ENCODE measurements at places on chromosomes 3 and 15. TPM values are rescaled to one million over a fixed set of nuclear protein-coding genes. Genes with fewer than 3 reads are reported as not detected.

- H3K4me1 ChIP-seq = no peaks in the 10 kb centered on the region
- H3K27ac ChIP-seq = no peak overlapping the region
- H3K27me3 ChIP-seq = no peaks in the 10 kb centered on the region
- no peaks in the 10 kb centered on the region for H3K36me3 ChIP-seq
- H3K4me3 ChIP-seq = no peak overlapping the region
These were observed 18.7 kb upstream of the PAQR9 start for GRCh38 chr3:142982038-142982773.

GRCh38 chr3:179416681-179417080 lies 34.6 kb downstream of the GNB4 start:
- H3K27ac ChIP-seq = no peak overlapping the region
- no peaks in the 10 kb centered on the region for H3K36me3 ChIP-seq
- no peaks in the 10 kb centered on the region for H3K27me3 ChIP-seq
- no peaks in the 10 kb centered on the region for H3K4me1 ChIP-seq

GRCh38 chr3:42195879-42196330 lies 70.1 kb downstream of the CCK start:
- H3K4me3 ChIP-seq = no peak overlapping the region
- H3K27ac ChIP-seq = no peak overlapping the region
- H3K36me3 ChIP-seq = peaks cover 58% of the 10 kb centered on the region
- H3K27me3 ChIP-seq = no peaks in the 10 kb centered on the region
- no peaks in the 10 kb centered on the region for H3K4me1 ChIP-seq

DNA sequence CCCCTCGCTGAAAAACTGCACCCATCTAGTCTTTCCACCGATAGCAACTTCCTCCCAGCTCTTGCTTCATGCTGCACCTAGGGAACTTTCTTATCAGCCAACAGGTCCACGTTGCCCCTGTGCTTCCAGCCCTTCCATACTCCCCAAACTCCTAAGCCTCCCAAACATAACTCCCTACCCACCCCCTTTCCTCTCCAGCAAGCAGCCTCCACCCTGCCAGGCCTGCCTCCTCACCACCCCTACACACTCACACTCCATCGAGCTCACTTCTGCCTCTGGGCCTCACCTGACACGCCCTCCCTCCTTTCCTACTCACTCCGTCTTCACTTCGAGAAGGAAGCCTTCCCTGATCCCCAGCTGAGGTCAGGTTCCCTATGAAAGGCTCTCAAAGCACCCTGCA lies 8.1 kb downstream of the INSYN1 start:
- no peak overlapping the region for H3K4me3 ChIP-seq
- no peaks in the 10 kb centered on the region for H3K36me3 ChIP-seq
- H3K27ac ChIP-seq = no peak overlapping the region

DNA sequence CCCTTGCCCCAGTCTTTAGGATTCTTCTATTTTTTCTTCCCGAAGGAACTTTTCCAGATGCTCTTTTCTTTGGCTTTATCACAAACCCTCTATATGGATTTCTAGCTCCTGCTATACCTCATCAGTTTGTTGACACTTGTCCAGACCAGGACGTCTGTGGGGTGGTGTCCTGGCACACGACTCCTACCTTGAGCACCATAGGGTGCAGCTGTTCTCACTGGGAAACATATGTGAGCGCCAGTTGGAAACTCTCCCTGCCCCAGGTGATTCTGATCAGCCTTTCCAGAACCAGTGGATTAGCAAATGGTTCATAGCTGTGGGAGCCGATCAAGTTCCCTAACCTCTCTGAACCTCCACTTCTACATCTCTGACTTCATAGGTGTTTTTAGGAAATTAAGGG lies 40.6 kb upstream of the USP3 start:
- no peaks in the 10 kb centered on the region for H3K4me1 ChIP-seq
- no peak overlapping the region for H3K27ac ChIP-seq
- no peak overlapping the region for H3K4me3 ChIP-seq
- DNase-seq = no peak

GRCh38 chr3:37772773-37773354 lies 88.8 kb upstream of the CTDSPL start:
- DNase-seq = no peak
- H3K27me3 ChIP-seq = no peaks in the 10 kb centered on the region
- H3K27ac ChIP-seq = no peak overlapping the region
- H3K4me1 ChIP-seq = peaks cover 29% of the 10 kb centered on the region
- H3K4me3 ChIP-seq = no peak overlapping the region

- H3K27ac ChIP-seq = no peak overlapping the region
- H3K36me3 ChIP-seq = no peaks in the 10 kb centered on the region
- no peak for DNase-seq
- no peaks in the 10 kb centered on the region for H3K4me1 ChIP-seq
These were observed 105.3 kb downstream of the CHDH start for GRCh38 chr3:53740956-53741355.

GRCh38 chr3:40170395-40170794 lies 139.1 kb upstream of the EIF1B start:
- H3K4me3 ChIP-seq = no peak overlapping the region
- H3K36me3 ChIP-seq = no peaks in the 10 kb centered on the region
- no peak for DNase-seq
- H3K27ac ChIP-seq = no peak overlapping the region

GRCh38 chr3:34323517-34323916 lies 525.1 kb downstream of the PDCD6IP start:
- no peaks in the 10 kb centered on the region for H3K27me3 ChIP-seq
- H3K36me3 ChIP-seq = no peaks in the 10 kb centered on the region
- no peak overlapping the region for H3K27ac ChIP-seq

GRCh38 chr3:41881233-41881821 lies 80.6 kb downstream of the ULK4 start:
- H3K4me3 ChIP-seq = no peak overlapping the region
- no peaks in the 10 kb centered on the region for H3K36me3 ChIP-seq
- H3K27ac ChIP-seq = no peak overlapping the region
- H3K27me3 ChIP-seq = no peaks in the 10 kb centered on the region
- H3K4me1 ChIP-seq = peaks cover 4% of the 10 kb centered on the region
- no peak for DNase-seq

DNA sequence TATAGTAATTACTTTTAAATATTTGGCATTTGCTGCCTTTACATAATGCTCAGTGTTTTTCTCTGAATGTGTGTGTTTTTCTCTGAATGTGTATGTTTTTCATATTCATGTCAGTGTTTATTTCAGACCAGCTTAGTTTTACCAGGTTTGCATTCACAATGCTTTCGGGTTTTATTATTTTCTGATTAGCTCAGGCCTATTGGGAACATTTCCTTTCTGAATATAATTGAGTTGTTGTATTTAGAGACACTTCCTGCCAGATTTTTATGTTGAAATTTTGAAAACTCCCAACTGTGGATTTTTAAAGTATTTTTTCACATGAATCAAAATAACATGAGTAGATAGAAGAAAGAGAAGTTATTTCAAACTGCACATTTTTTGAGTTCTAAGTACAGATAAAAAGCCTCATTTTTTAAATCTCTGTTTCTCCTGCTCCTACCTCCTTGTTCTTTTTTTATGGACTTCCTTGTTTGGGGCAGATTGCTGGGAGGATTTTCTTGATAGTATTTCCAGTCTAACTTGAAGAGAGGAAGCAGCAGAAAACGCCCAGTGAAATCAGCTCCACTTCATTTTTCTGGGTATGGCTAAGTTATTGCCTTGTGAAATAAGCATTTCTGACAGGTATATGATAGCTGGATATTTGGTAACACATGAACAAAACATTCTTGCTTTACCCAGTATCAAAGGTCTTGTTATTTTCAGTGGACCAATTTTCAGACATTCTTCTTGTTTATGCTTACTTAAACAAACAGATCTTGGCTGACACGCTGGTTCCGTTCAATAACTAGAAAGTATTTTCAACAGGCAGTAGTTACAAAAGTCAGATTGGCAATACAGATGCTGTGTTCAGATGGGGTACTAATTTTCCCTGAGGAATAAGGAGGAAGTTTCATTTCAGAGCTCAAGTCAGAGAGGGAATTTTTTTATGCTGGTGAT lies 70.7 kb downstream of the RIOX2 start:
- H3K36me3 ChIP-seq = no peaks in the 10 kb centered on the region
- peak overlapping the region; percentile 40 for H3K27ac ChIP-seq
- no peak for DNase-seq
- H3K4me3 ChIP-seq = no peak overlapping the region
- H3K4me1 ChIP-seq = peaks cover 7% of the 10 kb centered on the region

- no peaks in the 10 kb centered on the region for H3K27me3 ChIP-seq
- H3K4me1 ChIP-seq = peaks cover 8% of the 10 kb centered on the region
- peaks cover 3% of the 10 kb centered on the region for H3K36me3 ChIP-seq
- peak; percentile 52 for DNase-seq
- no peak overlapping the region for H3K4me3 ChIP-seq
These were observed 37.7 kb downstream of the GPD1L start for GRCh38 chr3:32143849-32144757.

- no peak overlapping the region for H3K27ac ChIP-seq
- no peak overlapping the region for H3K4me3 ChIP-seq
- no peaks in the 10 kb centered on the region for H3K27me3 ChIP-seq
- peaks cover 6% of the 10 kb centered on the region for H3K4me1 ChIP-seq
- DNase-seq = no peak
- peaks cover 8% of the 10 kb centered on the region for H3K36me3 ChIP-seq
These were observed 21.9 kb downstream of the AAGAB start for GRCh38 chr15:67232591-67232990.

GRCh38 chr3:17806201-17806600 lies 63.8 kb upstream of the TBC1D5 start:
- H3K4me1 ChIP-seq = no peaks in the 10 kb centered on the region
- no peak for DNase-seq
- no peak overlapping the region for H3K27ac ChIP-seq
- no peaks in the 10 kb centered on the region for H3K27me3 ChIP-seq

GRCh38 chr3:152611905-152612304 lies 223.0 kb upstream of the P2RY1 start:
- H3K4me1 ChIP-seq = peaks cover 9% of the 10 kb centered on the region
- H3K27ac ChIP-seq = peak overlapping the region; percentile 5
- peak; percentile 42 for DNase-seq

DNA sequence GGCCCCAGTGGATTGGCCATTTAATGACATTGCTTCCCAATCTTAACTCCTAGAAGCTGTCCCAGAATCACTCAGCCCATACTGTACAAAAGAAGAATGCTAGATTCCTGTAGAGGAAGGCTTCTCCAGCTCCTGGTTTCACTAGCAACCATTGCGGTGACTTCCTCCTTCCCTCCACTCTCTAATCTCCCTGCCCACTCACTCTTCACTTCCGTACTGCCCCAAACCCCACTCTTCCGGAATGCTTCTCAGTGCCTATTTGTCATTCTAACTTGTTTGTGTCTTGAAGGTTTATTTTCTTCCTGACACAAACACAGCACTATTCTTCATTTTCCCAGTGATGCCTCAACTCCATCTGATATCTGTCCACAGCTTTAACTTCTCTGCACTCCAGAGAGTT lies 97.1 kb upstream of the SPATA16 start:
- DNase-seq = no peak
- no peaks in the 10 kb centered on the region for H3K27me3 ChIP-seq
- no peaks in the 10 kb centered on the region for H3K36me3 ChIP-seq
- H3K4me3 ChIP-seq = no peak overlapping the region

DNA sequence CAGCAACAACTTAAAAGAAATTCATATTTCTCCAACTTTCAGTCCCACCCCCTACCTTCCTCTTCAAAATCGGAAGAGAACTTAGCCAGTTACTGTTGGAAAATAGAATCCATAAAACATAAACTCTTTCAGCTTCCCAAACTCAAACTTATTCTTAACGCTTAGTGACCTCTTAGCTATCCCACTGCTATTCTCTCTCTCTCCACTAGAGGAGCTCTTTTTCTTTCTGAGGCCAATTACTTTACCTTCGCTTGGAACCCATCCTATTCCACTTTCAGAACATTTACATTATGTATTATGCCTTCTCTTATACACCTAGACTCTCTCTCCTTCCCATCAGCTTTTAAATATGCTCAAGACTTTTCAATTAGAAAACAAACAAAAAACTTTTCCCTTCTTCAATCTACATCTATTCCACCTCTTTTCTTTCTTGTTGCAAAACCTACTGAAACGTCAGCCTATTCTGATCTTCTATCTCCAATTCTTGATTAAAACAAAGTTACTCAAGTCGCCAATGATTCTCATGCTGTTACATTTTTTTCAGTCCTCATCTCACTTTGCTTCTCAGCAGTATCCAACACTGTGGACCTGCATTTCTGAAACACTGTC lies 13.4 kb upstream of the GHSR start:
- DNase-seq = no peak
- no peak overlapping the region for H3K27ac ChIP-seq
- no peaks in the 10 kb centered on the region for H3K4me1 ChIP-seq
- no peaks in the 10 kb centered on the region for H3K27me3 ChIP-seq
- H3K36me3 ChIP-seq = no peaks in the 10 kb centered on the region
- no peak overlapping the region for H3K4me3 ChIP-seq

GRCh38 chr3:174883881-174884675 lies 24.9 kb downstream of the NAALADL2 start:
- no peak overlapping the region for H3K27ac ChIP-seq
- DNase-seq = no peak
- H3K36me3 ChIP-seq = no peaks in the 10 kb centered on the region
- H3K27me3 ChIP-seq = no peaks in the 10 kb centered on the region
- no peak overlapping the region for H3K4me3 ChIP-seq
- H3K4me1 ChIP-seq = no peaks in the 10 kb centered on the region

DNA sequence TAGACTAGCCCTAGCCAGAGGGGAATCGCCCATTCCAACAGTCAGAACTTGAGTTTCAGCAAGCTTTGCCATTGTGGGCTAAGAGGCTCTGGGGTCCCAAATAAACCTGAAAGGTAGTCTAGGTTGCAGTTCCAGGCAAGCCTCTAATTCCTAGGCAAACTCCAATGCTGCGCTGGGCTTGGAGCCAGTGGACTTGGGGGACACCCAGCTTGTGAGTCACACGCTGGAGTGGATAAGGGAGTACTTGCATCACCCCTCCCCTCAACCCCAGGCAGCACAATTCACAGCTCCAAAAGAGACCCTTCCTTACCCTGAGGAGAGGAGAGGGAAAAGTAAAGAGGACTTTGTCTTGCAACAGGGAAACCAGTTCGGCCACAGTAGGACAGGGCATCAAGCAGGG lies 105.2 kb upstream of the DPPA4 start:
- H3K4me3 ChIP-seq = no peak overlapping the region
- DNase-seq = no peak
- H3K36me3 ChIP-seq = no peaks in the 10 kb centered on the region
- H3K27ac ChIP-seq = no peak overlapping the region
- H3K27me3 ChIP-seq = no peaks in the 10 kb centered on the region
- H3K4me1 ChIP-seq = no peaks in the 10 kb centered on the region

DNA sequence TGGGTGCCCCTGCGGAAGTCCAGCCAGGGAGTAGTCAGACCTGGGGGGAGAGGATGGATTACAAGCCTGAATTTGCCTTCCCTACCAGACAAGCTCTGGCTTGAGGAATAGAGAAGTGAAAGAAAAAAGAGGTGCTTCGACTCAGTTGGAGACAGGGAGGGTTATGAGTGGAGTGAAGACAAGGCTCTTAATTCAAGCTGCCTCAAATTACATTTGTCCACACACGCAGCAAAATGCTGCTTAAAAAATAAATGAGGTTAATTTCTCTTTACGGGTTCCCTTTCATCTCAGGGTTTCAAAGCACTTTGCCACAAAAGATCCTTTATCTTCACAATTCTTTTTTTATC lies 49.0 kb upstream of the SLC4A7 start:
- peaks cover 27% of the 10 kb centered on the region for H3K4me1 ChIP-seq
- H3K4me3 ChIP-seq = no peak overlapping the region
- peak overlapping the region; percentile 81 for H3K27ac ChIP-seq
- no peak for DNase-seq

- no peak overlapping the region for H3K4me3 ChIP-seq
- no peak for DNase-seq
- no peak overlapping the region for H3K27ac ChIP-seq
- H3K4me1 ChIP-seq = no peaks in the 10 kb centered on the region
- no peaks in the 10 kb centered on the region for H3K27me3 ChIP-seq
- no peaks in the 10 kb centered on the region for H3K36me3 ChIP-seq
These were observed 122.7 kb downstream of the FBLN2 start for GRCh38 chr3:13671482-13672233.

The SETMAR gene
- total RNA-seq = 35.9 TPM

The GTPBP8 gene
- total RNA-seq = 36.3 TPM

The RLBP1 gene
- not detected for total RNA-seq

The MESP2 gene
- total RNA-seq = not detected

The RPSA gene
- total RNA-seq = 570 TPM

The SRGAP3 gene
- total RNA-seq = 15.7 TPM

The PLSCR2 gene
- not detected for total RNA-seq

The GOLGA8O gene
- 2.6 TPM for total RNA-seq

Data from thyroid gland (tissue), 4 donors.